Smooth muscle cell of the pulmonary artery (primary cell): ENCODE measurements at places on chromosomes 13 and 19. TPM values are rescaled to one million over a fixed set of nuclear protein-coding genes. Genes with fewer than 3 reads are reported as not detected.

The ZNF555 gene
- 5.1 and 6.3 TPM in 2 replicates for total RNA-seq

The VMAC gene
- total RNA-seq = 5.0 and 5.9 TPM in 2 replicates

The ZNF541 gene
- 0.07 and 0.17 TPM in 2 replicates for total RNA-seq

The TRPM4 gene
- 27.5 and 30.3 TPM in 2 replicates for total RNA-seq

The EBI3 gene
- 0.10 TPM in 1 of 2 replicates, not detected in the other for total RNA-seq

The PRODH2 gene
- not detected in 2 replicates for total RNA-seq

The SLC25A41 gene
- 0.07 TPM in 1 of 2 replicates, not detected in the other for total RNA-seq

The MISP gene
- 0.10 and 0.13 TPM in 2 replicates for total RNA-seq

The ANGPTL4 gene
- total RNA-seq = 32.2 and 45.7 TPM in 2 replicates

The TEX101 gene
- total RNA-seq = not detected in 2 replicates

The DAND5 gene
- 0.07 and 0.13 TPM in 2 replicates for total RNA-seq

The COL4A1 gene
- 1,079 and 2,000 TPM in 2 replicates for total RNA-seq

The LILRB5 gene
- total RNA-seq = not detected in 2 replicates

The RAB4B gene
- 9.6 and 11.2 TPM in 2 replicates for total RNA-seq

The CERS1 gene
- 2.9 and 11.6 TPM in 2 replicates for total RNA-seq

The SLC1A6 gene
- total RNA-seq = not detected in 2 replicates

The FGF22 gene
- not detected in 2 replicates for total RNA-seq

The DACH1 gene
- total RNA-seq = not detected in 2 replicates

The TMC4 gene
- total RNA-seq = 0.20 TPM in 1 of 2 replicates, not detected in the other

The NFIC gene
- 91.9 and 101 TPM in 2 replicates for total RNA-seq

The KCTD4 gene
- total RNA-seq = 0.20 and 0.66 TPM in 2 replicates

The ADGRE2 gene
- 0.13 and 0.30 TPM in 2 replicates for total RNA-seq

The HPN gene
- 0.07 TPM in 1 of 2 replicates, not detected in the other for total RNA-seq

The HAUS8 gene
- 1.2 and 1.8 TPM in 2 replicates for total RNA-seq

The ZNF723 gene
- total RNA-seq = not detected in 2 replicates

The ZNF726 gene
- total RNA-seq = 1.4 and 2.2 TPM in 2 replicates

The KL gene
- 0.20 TPM in 2 replicates for total RNA-seq

The MAMSTR gene
- 0.65 and 0.69 TPM in 2 replicates for total RNA-seq

The MCEMP1 gene
- not detected in 2 replicates for total RNA-seq
